Effector memory CD4-positive, alpha-beta T cell (primary cell): ENCODE measurements at places on chromosomes 1 and 21.

GRCh38 chr1:109256971-109257681, 7.8 kb downstream of the CELSR2 start:
- DNase-seq, result no peak

DNA sequence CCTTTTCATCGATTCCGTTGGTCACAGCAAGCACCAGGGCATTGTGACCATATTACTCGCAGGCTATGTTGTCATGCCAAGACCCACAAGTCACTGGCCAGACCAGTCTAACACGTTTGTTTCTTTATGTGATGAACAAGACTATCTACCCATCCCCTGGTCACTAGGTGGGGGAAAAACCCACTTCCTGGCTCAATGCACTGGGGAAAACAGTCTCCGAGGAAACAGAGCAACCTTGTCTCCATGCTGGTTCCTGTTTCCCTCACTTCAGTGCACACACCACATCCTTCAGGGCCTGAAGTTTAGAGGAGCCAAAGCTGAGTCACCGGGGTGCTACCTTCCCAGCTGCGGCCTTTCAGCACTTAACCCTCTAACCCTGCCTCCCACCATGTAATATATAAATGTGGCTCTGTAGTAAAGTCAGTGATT, 20.9 kb downstream of the ERICH3 start:
- DNase-seq, result no peak

- no peak for DNase-seq
These were observed 121.9 kb downstream of the NRIP1 start for GRCh38 chr21:14942801-14943490.

GRCh38 chr21:25983745-25984144, 186.8 kb downstream of the APP start:
- DNase-seq, result no peak
